SK-N-DZ (cell line): ENCODE measurements at places on chromosomes 5 and 9.

GRCh38 chr5:91928754-91929521 lies 545.8 kb upstream of the ARRDC3 start:
- peak; percentile 15 for DNase-seq

DNA sequence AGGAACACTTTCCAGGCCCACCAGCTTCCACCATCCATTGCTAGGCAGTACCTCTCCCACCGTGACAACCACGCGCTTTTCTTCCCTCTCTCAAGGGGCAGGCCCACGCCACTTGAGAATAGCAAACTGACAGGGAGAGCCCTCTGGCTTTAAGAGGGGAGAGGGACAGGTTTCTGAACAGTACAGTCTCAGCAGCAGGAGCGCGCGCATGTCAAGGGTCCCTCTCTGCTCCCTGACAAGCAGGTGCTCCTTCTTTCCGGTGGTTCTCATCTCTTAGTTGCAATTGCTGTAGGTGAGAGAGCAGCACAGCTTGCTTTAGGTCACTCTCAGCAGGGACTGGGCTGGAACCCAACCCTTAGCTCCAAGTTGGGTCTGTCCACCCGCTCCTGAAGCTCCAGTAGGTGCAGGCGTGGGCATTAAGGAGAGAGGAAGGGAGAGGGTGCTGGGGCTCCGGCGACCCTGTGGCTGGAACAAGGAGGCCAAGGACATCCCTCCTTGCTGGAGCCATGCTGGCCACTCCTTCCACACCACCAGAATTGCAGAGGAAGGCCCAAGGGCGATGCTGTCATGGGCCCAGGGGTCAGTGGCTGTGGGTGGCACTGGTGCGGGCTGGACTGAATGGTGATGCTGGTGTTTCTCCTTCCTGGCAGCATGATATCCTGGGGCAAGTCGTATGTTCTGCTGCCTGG lies 9.0 kb upstream of the PHF2 start:
- peak; percentile 43 for DNase-seq

DNA sequence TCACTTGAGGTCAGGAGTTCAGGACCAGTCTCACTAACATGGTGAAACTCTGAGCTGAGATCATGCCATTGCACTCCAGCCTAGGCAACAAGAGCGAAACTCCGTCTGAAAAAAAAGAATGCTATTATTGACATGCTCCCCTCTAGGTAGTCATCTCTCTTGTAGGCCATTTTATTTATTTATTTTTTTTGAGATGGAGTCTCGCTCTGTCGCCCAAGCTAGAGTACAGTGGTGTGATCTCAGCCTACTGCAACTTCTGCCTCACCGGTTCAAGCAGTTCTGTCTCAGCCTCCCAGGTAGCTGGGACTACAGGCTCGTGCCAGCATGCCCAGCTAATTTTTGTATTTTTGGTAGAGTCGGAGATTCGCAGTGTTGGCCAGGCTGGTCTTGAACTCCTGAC lies 20.6 kb upstream of the NIM1K start:
- no peak for DNase-seq

GRCh38 chr5:141517880-141518617 lies 29.2 kb downstream of the PCDHGC5 start:
- no peak for DNase-seq

DNA sequence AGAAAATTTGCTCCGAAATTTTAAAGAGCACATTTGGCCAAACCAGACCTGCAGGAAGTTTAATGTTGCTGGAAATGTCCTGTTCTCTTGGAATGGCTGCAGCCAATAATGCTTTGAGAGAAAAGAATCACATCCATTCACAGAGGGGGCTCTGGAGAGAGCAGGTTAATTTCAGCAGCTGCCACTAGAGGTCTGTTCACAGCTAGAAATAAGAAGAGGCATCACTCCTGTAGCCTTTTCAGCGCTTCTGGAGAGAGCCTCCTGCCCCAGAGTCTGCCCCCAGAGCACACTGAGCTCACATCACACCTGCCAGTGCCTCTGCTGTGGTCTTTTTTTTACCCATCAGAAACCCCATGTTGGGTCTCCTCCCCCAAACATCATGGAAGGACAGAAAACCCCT lies 124.8 kb upstream of the RAD23B start:
- DNase-seq = peak; percentile 56

DNA sequence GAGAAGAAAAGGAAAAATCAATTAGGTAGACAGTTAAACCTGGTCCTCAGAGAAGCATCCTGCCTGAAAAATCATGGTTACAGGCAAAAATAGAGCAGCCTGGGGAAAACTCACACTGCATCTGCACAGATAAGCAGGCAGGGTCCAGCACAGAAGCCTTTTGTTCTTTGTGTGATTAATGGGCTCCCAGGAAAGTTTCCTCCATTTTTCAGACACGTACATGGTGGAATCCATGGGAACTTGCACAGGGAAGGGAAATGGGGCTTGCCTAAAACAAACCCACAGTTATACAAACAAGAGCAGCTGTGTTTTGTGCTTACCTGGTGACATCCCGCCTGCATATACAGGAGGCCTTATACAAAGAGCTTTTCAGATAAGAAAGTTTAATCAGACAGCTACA lies 243.9 kb upstream of the ATP10B start:
- no peak for DNase-seq

DNA sequence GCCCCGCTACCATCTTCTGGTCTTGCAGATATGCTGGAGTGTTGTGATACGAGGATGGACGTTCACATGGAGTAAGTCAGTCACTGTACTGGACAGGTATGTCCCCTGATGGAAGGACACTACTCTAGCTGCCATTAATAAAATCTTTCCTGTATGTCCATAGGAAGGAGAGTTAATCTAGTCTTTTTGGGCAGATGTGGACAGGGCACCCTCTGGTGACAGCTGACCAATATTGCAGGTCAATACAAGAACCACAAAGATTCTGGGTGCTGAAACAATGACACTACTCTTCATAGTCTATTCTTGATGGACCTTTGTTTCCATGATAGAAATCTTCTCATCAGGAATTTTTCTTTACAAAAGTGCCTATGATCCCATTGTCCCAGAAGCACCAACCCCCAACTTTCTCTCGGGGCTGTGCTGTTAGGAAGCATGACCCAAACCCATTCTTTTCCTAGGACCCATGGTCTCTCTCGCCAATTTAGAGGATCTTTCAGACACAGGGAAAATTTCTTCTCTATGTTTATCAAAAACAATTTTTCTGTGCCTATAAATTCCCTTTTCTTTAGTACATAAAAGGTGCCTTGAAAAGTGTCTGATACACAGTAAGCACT lies 376.9 kb downstream of the DTWD2 start:
- peak; percentile 9 for DNase-seq

DNA sequence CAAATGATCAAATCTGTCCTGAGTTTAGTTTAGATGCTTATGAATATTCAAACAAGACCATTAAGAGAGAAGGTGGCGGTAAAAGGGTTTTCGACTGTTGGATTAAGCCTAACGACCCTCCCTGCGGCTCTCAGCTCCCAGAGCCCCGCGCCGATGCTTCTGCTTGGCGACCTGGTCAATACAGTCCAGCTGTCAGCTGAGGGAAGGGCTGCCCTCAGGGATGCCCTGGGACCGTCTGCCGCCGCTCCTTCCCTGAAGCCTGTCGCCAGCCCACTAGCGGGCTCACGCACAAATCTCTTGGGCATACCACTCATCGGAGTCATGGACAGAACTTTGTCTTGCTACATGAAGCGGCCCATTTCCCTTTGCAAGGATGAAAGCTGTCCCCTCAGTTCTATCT lies 136.6 kb upstream of the RAPGEF1 start:
- DNase-seq = no peak

- peak; percentile 9 for DNase-seq
These were observed 59.2 kb downstream of the DAPK1 start for GRCh38 chr9:87556821-87557220.

- DNase-seq = no peak
These were observed 172.0 kb downstream of the GDNF start for GRCh38 chr5:37667846-37668245.

- no peak for DNase-seq
These were observed 693.3 kb downstream of the DTWD2 start for GRCh38 chr5:118295045-118295444.

DNA sequence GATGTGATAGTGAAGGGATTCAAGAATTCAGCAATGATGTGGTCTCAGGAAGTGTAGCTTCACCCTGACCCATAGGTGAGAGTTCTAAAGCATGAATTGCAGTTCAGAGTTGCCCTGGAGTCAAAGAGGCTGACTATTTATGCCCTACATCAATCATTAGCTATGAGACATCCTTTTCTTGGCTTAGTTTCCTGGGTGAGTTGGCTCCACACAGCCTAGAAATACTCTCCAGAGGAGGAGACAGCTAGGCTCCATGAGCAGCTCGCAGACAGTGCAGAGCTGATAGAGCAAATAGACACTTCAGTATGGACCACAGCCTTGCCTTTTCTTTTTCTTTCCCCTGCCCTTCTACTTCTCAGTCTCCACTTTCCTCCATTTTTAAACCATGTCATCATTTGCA lies 1651.8 kb downstream of the MAT2B start:
- no peak for DNase-seq

DNA sequence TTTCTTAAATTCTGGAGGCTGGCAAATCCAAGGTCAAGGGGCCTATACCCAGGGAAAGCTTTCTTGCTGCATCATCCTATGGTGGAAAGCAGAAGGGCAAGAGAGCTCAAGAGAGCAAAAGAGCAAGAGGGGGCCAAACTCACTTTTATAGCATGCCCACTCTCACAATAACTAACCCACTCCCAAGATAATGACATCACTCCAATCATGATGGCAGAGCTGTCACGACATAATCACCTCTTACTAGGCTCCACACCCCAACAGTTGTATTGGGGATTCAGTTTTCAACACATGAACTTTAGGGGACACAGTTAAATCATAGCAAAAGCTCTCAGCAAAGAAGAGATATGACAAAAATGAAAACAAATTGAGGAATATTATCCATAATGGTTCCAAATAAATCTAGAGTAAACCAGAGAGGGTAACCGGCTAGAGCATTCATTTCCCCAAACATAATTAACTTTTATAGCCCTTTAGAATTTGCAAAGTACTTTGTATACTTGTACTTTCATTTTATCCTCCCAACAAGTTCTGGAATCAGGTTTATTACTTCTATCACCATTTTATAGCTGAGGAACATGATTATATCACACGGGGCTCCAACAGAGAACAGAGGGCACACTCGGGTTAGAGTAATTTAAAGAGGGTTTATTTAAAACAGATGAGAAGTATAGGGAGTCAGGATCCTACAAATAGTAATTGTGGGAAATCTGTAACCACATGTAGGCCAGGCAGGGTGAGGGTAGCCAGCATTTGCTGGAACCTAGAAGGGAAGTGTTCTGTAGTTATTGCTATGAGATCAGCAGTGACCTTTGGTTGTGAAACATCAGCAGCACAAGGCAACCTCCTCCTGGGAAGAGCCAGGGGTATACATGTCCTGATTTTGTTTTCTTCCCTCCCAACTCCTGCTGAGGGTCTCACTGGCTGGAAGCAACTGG lies 7.2 kb upstream of the TARS1 start:
- DNase-seq = no peak

- DNase-seq = no peak
These were observed 686 bp downstream of the BRD9 start for GRCh38 chr5:891837-892393.

- DNase-seq = no peak
These were observed 15.8 kb downstream of the EXOC3 start for GRCh38 chr5:458547-459353.

DNA sequence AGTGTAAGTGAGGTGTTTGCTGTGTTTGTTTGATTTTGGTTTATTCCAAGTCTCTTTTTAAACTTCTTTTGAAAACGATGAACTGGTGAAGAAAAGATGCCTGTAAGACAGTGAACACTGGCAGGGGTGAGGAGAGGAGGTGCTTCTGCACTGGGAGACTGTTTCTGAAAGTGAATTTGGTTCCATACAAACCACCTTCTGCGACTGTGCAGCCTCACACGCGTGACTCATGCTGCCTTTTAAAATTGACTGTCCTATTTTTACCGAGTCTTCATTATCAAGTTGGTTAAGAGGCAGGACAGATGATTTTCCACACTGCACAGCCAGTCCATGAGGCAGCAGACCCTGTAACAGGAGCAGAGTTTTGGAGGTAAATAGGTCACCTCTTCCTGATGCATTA lies 340.6 kb downstream of the MTRR start:
- no peak for DNase-seq

GRCh38 chr5:149144637-149145036 lies 3.3 kb downstream of the ABLIM3 start:
- DNase-seq = no peak

- no peak for DNase-seq
These were observed 134.9 kb upstream of the FBXL7 start for GRCh38 chr5:15365070-15365469.

DNA sequence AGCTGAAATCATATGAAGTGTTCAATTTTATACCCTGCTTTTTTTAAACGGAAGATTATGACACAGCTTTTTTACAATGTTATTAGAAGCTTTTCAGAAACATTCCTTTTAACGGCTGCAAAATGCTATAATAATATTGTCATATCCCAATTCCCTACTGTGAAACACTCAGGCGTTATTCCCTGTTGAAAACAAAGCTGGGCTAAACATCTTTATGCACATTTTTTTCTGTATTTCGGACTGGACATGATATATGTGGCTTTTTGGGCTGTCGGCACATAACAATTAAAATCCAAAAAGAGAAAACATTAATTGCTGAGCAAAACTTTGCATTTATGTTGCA lies 12.0 kb upstream of the CTSL start:
- no peak for DNase-seq

DNA sequence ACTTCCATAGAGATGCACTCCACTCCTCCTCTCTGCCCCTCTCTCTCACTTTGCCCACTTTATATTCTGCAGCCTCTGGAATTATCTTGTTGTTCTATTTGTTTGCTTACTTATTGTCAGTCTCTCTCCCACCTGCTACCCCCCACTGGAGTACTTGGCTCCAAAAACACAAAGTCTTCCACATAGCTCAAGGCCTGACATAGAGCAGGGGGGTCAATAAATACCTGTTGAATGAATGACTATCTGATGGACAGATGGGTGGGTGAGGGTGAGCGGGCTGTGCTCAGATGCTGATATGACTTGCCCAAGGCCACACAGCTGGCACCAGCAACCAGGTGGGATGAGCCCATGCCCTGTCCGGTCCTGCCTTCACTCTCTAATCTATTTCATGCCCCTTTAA lies 13.4 kb upstream of the UNC5A start:
- DNase-seq = no peak

- no peak for DNase-seq
These were observed 141.4 kb upstream of the OTULINL start for GRCh38 chr5:14440223-14440581.

GRCh38 chr5:167961731-167962130 lies 329.7 kb upstream of the WWC1 start:
- no peak for DNase-seq

- no peak for DNase-seq
These were observed 40.4 kb upstream of the SMU1 start for GRCh38 chr9:33116860-33117259.
